ENCODE measurements at places on chromosomes 12 and 14. TPM values are rescaled to one million over a fixed set of nuclear protein-coding genes. Genes with fewer than 3 reads are reported as not detected.

DNA sequence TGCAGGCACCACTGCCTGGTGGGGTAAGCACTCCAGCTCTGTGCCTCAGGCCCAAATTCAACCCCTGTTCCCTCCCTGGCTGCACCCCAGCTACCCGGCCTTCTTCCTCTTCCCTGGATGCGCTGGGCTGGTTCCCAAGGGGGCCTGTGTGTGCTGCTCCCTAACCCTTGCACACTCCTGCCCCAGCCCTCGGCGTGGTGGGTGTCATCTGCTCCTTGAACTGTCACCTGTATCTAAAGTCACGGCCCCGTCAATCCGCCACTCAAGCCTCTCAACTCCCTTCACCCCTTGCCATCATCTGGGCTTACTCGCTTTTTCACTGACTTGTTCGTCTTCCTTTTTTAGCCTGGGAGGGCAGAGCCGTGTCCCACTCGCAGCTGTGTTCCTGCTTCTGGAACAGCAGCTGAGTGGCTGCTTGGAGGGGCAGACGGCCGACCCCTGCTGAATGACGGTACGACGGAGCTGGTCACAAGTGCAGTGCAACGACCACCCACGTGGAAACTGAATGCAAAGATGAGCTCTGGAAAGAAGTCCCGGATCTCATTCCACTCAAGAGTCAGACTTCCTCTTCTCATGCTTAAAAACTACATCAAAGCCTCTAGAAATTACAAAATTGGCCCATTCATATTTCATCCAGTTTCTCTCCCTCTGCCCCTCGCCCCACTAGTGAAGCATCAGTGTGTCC lies 138.9 kb downstream of the PIWIL1 start:
- no peak overlapping the region for H3K4me3 ChIP-seq
- no peak overlapping the region for H3K27ac ChIP-seq
- H3K27me3 ChIP-seq = no peaks in the 10 kb centered on the region
- H3K36me3 ChIP-seq = no peaks in the 10 kb centered on the region

GRCh38 chr12:117038023-117038680 lies 61.1 kb downstream of the TESC start:
- peaks cover 2% of the 10 kb centered on the region for H3K4me1 ChIP-seq
- H3K4me3 ChIP-seq = no peak overlapping the region
- H3K36me3 ChIP-seq = no peaks in the 10 kb centered on the region
- H3K27me3 ChIP-seq = peaks cover 10% of the 10 kb centered on the region

Gene SSPN
- not detected for total RNA-seq

Gene SERPINA1
- total RNA-seq = 3.1 TPM

DNA sequence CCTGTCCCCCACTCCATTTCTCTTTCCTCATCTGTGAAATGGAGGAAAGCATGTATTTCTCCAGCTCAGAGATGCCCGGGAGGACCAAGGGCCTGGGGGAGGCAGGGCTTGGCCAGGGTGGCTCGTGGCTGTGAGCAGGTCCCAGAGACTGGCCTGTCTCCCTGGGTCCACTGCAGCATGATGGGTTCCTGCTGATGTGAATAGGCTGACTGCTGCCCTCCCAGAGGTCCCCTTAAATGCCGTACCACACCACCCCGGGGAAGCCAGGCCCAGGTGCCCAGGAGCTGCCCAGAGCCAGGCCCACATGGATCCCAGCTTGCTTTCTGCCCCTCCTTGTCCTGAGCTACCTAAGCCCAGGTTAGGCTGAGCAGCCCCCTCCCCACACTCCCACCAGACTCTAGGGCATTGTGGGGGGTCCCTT lies 158.2 kb upstream of the C14orf180 start:
- no peak overlapping the region for H3K4me3 ChIP-seq
- H3K36me3 ChIP-seq = no peaks in the 10 kb centered on the region
- no peaks in the 10 kb centered on the region for H3K27me3 ChIP-seq
- DNase-seq = no peak
- H3K4me1 ChIP-seq = no peaks in the 10 kb centered on the region

DNA sequence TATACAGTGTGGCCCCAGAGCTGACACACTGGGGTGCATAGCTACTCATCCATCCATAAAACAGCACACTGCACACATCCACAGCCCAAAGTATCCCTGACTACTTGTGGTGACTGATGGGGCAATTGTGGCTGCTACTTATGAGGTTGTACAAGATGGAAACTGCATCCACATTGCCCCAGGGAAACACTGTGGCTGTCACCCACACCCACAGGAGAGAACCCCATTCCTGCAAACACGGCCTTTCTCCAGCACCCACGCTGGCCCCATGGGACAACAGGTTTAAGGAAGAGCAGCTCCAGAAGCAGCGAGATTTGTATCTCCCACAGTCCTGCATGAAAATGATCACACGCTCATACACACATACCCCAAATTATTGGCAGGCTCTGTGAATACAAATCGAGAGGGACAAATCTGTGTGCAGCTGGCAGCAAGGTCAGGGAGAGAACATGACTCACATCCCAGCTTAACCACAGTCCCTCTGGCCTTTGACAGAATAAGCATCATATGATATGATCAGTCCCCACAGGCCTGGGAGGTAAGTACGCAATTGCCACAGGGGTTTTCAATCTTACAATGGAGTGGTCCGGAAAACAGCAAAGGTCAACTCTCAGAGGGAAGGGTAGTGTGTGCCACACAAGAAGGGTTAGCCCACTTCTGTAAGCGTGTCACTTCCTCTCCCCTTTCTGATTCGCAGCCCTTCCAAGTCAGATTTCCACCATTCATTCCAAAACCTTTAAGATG lies 61.9 kb downstream of the ESR2 start:
- H3K27me3 ChIP-seq = no peaks in the 10 kb centered on the region
- DNase-seq = no peak
- no peak overlapping the region for H3K4me3 ChIP-seq
- peaks cover 8% of the 10 kb centered on the region for H3K4me1 ChIP-seq
- H3K36me3 ChIP-seq = peaks cover 2% of the 10 kb centered on the region

DNA sequence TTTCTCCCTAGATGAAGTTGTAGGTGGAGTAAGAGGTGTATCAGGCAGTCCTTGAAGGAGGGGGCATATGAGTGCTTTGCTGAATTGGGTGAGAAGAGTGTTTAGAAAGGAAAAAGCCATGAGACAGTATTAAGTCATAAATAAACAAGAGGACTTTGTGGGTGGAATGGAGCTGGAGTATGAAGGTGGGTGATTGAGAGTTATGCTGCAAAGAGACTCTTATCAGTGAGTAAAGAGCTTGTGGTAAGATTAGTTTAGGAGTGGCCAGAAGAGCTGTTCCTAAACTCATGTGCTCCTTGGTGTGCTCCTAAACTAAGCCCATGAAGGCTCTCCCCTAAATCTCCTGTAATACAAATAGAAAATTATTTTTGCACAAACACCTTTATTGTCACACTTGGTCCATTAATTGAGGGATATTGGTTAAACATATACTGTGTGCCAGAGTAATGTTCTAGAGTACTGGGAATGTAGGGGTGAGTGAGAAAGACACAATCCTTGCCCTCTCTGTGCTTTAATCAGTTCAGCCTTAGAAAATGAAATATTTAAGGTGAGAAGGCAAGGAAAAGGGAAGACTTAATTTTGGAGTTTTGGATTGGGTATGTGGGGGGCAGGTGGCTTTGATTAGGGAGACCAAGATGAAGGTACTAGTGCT lies 9.8 kb downstream of the CHPT1 start:
- no peaks in the 10 kb centered on the region for H3K27me3 ChIP-seq
- peaks cover 20% of the 10 kb centered on the region for H3K4me1 ChIP-seq
- no peaks in the 10 kb centered on the region for H3K36me3 ChIP-seq
- no peak for DNase-seq

Measured in activated naive CD4-positive, alpha-beta T cell treated with anti-CD3 and anti-CD28 coated beads for 36 hours (primary cell).